Omental fat pad (tissue), 4 donors: ENCODE measurements at places on chromosomes 3 and 15.

DNA sequence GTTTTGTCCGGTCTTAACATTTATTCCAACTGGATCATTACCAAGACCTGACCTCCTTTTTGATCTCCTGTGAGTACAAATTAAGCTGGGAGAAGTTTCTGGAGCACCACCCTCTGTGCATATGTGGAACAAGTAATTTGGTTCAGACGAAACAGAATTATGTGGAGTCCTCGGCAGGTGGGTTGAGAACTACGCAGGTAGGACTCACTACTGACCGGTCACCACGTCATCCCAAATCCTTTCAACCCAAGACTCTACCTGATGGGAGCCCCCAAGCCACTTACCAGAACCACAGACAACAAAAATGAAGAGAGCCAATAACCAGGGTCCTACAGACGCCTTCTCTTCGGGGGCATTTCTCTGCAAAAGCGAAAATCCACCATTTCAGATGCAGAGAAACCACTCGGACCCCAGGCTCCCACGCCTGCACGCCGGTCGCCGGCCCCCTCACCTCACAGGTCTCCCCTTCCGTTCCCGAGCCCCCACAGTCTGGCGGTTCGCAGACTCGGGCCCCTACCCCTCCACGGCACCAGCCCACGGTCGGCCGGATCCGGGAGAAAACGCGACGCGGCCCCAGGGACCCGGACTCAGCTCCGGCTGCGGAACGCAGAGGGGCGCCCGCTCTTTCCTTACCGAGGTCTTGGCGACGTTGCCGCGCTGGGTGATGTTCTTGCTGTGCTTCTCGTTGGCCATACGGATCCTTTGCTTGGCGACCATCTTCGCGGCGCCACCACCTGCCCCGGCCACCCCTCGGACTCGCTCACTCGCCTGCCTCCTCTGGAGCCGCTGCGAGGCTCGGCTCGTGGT, 674 bp downstream of the SERP1 start:
- DNase-seq, result no peak

- DNase-seq, result no peak
Measured at GRCh38 chr15:69595009-69595791, 142.6 kb downstream of the RPLP1 start.

DNA sequence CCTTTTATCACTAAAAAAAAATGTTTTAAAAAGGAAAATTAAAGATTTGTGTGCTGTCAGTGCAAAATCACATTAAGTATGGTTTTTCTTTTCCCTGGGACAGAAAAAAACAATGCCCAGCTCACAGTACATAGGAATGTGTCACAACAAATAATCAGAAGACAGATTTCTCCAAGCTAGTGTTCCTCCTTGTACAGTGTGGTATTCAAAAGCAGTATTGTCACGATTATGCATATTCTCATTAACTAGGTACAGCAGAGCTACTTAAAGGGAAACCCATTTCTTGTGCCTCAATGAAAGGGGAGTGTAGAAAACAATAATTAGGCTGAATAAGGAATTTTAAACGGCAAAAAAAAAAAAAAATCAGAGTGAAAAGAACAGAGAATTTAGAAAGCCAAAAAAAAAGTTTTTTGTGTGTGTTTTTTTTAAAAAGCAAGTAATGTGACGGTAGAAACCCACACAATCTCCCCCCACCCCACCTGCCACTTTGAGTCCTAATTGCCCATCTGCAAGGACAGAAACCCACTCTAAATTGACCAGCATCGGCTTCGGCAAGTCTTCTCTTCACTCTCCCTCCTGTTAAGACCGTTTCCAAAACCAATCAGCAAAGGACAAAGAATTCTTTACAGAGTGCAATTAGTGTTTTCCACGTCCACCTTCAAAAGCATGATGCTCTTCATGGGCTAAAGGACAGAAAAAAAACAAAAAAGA, 41.0 kb downstream of the EIF4E3 start:
- DNase-seq, result no peak

GRCh38 chr3:186115239-186115996, 6.5 kb upstream of the ETV5 start:
- no peak for DNase-seq

DNA sequence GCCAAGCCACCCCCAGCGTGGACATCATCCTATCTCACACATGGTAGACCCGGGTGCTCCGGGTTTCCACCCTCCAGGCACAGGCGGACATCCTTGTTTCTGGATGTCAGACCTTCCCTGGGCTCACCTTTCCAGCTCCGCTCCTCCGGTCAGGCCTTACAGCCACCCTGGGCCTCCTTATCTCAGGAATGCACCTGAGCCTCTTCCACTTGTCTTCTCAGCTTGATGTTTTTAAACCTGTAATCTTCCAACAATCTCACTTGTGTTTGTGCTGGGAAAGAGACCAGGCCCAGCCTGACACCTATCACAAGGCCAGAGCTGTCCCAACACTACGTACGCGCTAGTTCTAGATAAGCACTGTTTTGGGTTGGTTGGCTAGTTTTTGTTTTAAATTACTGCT, 53.9 kb downstream of the NIPA2 start:
- DNase-seq, result no peak

- DNase-seq, result no peak
Measured at GRCh38 chr3:11455956-11456355, 183.8 kb downstream of the ATG7 start.

GRCh38 chr15:87619161-87619960, 637.2 kb downstream of the NTRK3 start:
- DNase-seq, result no peak

DNA sequence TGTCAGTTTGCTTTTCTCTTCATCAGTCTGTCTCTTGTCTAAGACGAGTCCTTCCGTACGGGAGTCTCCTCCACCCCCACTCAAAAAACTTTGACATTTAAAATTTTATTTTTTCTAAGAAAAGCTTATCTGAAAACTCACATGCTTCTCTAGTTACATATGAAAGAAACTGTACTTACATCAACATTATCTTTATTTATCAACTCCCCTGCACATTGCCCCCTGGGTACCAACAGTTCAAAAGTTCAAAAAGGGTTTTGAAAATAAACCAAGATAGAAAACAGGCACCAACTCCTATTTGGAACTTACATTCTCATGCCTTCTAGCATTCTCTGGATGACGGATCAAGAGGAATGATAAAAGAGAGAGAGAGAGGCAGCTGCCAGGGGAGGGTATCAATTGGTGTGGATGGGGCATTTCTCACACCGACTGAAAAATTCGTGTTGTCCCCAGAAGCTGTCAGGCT, 182.5 kb downstream of the FOXP1 start:
- DNase-seq, result no peak

- DNase-seq, result no peak
Measured at GRCh38 chr3:99877031-99877579, 59.4 kb downstream of the CMSS1 start.

DNA sequence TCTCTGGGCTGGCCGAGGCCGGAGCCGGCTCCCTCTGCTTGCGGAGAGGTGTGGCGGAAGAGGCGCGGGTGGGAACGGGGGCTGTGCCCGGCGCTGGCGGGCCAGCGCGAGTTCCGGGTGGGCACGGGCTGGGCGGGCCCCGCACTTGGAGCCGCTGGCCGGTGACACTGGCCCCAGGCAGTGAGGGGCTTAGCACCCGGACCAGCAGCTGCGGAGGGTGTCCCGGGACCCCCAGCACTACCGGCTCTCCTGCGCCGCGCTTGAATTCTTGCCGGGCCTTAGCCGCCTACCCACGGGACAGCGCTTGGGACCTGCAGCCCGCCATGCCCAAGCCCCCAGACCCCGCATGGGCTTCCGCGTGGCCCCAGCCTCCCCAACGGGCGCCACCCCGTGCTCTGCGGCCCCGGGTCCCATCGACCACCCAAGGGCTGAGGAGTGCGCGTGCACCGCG, 736.3 kb upstream of the ARRDC4 start:
- DNase-seq, result no peak

- DNase-seq, result no peak
Measured at GRCh38 chr3:114447545-114447944, 153.7 kb downstream of the TIGIT start.

GRCh38 chr3:18302517-18302916, 122.6 kb downstream of the SATB1 start:
- DNase-seq, result no peak

GRCh38 chr15:52651868-52652267, 27.3 kb downstream of the ATOSA start:
- DNase-seq, result no peak

DNA sequence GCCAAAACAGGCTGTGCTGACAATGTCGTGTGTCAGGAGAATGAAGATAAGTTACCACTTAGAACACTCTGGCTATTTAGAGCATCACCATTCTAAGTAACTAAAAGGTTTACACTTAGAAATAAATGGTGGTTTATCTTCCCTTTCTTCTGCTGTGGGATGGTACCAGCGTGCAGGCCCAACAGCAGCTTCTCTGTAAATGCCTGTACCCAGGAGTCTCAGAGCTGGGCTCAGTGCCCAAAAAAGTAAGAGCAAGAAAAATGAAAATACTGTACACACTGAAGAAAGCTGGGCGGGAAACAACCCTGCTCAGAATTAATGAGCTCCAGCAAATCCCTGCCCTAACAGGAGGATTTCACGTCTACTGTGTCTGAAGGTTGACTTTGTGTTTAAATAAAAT, 206.5 kb downstream of the MFSD1 start:
- no peak for DNase-seq

DNA sequence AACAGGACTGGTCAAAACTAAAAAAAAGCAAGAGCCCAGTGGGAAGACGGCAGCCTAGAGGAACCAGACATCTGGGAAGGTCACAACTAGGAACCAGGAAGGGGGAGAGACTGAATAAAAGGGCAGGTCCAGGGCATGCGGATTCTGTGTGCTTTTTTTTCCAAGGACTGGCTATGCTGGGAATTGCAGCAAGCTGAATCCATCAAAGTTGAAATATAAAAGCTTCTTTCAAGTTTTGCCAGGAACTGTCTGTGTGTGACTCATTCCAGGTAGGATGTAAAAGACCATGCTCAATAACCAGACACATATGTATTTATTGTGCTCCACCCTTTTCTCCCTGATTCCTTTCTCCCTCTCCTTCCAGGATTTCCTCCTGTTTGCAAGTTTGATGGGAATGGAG, 47.9 kb upstream of the CCDC80 start:
- no peak for DNase-seq

- no peak for DNase-seq
Measured at GRCh38 chr15:77584201-77584600, 48.5 kb downstream of the LINGO1 start.

GRCh38 chr15:70181626-70182255, 84.0 kb upstream of the TLE3 start:
- DNase-seq, result no peak

DNA sequence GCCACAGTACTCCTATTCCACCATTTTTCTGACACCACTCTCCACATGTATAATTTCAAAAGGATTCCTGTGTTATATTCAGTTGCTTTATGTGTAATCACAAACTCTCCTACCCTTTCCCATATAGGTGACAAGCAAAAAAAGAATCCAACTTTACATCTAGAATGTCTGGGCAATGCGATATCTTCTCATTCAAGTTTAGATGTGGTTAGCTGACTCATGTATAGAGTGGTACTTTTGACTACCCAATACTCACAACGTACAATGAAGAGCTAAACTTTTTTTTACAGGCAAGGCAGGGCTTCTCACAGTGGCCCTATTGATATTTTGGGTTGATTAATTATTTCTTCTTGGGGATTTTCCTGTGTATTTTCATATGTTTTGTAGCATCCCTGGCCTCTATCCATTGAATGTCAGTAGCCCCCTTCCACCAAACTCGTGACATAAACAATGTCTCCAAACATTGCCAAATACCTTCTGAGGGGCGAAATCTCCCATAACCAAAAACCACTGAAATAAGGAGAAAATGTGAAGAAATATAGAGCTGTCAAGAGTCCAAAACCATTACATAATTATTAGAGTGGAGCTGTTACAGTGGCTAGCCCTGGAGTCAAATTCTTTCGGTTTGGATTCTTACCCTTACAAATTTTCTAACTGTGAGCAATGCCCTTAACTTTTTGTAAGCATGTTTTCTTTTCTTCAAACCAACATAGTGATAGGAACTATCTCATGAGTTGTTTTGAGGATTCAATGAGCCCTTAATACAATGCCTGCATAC, 342.6 kb downstream of the NSUN3 start:
- DNase-seq, result no peak

- DNase-seq, result no peak
Measured at GRCh38 chr15:29377161-29377560, 107.5 kb upstream of the NSMCE3 start.

DNA sequence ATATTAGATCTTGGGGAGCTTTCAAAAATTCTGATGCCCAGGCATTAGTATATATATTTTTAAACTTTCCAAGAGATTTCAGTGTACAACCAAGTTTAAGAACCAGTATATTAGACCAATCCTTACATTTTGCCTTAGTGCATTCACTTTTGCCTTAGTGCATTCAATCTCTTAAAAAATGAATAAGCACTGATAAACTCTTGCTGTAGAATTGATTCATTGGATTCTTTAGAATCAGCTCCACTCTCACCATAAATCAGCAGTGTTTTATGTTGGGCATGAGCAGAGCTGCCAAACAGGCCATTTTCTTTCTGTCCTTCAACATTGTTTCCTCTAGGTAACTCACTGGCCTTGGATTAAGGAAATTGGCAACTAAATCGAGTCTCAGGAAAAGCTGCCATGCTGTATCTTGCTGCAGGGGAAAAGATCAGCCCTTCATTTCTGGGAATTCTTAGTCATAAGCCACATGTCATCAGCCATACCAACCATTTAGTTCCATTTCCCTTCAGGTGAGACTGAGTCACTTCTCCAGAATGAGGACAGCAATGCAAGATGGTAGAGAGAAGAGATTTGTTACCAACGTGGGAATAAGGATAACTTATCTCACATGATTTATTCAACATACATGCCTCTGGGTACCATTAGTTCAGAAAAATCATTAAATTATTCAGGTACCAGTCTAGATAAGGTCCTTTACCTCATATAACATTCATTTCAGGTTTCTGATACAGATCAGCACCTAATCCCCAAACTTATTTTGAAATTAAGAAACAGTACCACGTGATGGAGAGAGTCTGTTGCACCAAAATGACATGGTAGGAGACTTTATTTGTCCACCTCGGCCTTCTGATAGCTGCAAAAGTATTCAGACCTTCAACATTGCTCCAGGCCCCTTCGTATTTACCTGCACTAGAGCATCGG, 192.5 kb downstream of the P3H2 start:
- no peak for DNase-seq

- DNase-seq, result no peak
Measured at GRCh38 chr15:92323525-92323924, 70.2 kb upstream of the ST8SIA2 start.

DNA sequence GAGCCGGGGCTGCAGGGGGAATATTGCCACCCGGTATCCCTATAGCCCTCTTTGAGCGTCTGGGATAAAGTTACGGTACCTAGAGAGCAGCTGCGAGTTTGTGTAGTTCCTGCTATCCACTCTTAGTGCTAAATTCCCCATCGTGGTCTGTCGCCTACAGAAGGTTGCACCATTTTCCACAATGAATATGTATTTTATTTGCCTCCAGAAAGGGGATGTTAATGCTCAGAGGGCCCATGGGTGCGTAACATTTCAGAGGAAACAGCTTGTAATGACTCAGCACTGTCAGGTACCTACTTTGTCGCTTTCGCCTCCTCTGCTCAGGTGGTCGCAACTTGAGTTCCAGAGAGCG, 1.1 kb downstream of the SLCO3A1 start:
- no peak for DNase-seq

DNA sequence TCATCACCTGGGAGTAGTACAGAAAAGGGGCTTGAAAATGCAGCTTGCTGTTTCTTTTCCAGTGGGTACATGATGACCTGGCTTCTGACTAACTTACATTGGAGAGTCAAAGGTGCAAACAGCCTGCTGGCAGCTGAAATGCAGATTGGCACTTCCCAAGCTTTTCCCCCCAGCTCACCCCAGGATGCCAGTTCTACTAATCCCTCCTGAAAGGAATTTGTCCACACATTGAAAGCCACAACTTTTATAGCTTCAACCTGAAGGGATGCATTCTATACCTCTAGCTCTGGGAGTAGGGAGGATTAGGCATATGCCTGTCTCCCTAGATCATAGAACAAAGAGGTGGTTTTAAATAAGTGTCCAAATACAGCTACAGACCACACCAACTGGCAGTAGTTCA, 281.7 kb downstream of the EFHB start:
- no peak for DNase-seq
